Activated CD4-positive, alpha-beta memory T cell treated with anti-CD3 and anti-CD28 coated beads, Interleukin-2, amount 10 ng/mL, durations not matched to agents 7 days and 5 days (primary cell): ENCODE measurements at places on chromosomes 4 and X.

- DNase-seq = no peak
Observed at GRCh38 chrX:109357706-109358105, 124.2 kb downstream of the GUCY2F start.

GRCh38 chrX:47645530-47645929 lies 4.8 kb downstream of the ELK1 start:
- DNase-seq = no peak

- no peak for DNase-seq
Observed at GRCh38 chr4:146959692-146960091, 14.0 kb upstream of the TTC29 start.

DNA sequence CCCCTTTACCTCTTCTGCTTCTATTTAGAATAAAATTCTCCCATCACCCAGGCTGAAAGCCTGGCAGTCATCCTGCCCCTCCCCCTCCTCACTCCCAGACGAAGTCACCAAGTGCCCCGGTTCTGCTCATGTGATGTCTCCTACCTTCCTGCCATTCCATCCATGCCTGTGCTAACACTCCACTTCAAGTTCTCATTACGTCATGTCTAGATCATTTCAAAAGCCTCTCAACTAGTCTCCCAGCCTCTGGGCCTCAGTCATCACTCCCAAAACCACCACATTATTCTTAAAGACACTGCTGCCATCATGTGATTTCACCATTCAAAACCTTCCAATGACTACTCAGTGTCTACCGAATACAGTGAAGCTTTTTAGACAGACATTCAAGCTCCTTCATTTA lies 17.2 kb upstream of the HOPX start:
- no peak for DNase-seq

GRCh38 chr4:11397819-11398610 lies 30.7 kb downstream of the HS3ST1 start:
- no peak for DNase-seq

GRCh38 chr4:51851090-51851936 lies 8.4 kb downstream of the DCUN1D4 start:
- DNase-seq = no peak

- no peak for DNase-seq
Observed at GRCh38 chr4:83552924-83553323, 17.0 kb downstream of the GPAT3 start.

- DNase-seq = no peak
Observed at GRCh38 chrX:109830704-109831206, 97.7 kb upstream of the ACSL4 start.

- no peak for DNase-seq
Observed at GRCh38 chr4:53059256-53059655, 197.1 kb downstream of the RASL11B start.

GRCh38 chrX:103774070-103774642 lies 2.5 kb upstream of the PLP1 start:
- no peak for DNase-seq

GRCh38 chr4:184274286-184274951 lies 56.7 kb upstream of the ENPP6 start:
- DNase-seq = no peak

- DNase-seq = no peak
Observed at GRCh38 chrX:9362363-9362928, 102.4 kb upstream of the TBL1X start.

DNA sequence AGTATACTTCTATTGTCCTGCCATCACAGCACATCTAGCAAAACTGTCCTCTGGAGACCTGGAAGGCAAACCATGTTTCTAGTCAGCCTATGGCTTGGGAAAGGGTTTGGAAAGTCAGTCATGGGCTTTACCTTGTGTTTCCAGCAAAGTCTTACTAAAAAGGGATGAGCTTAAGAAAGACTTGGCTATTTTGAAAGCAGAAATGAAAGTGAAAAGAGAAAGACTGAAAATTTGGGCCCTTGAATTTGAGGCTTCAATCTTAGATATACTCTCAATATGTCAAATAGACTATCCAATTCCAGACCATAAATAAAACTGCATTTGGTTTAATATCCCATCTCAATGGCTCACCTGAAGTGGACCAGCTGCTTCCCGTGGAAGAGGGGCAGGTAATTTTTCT lies 127.9 kb downstream of the ZNF330 start:
- DNase-seq = no peak

DNA sequence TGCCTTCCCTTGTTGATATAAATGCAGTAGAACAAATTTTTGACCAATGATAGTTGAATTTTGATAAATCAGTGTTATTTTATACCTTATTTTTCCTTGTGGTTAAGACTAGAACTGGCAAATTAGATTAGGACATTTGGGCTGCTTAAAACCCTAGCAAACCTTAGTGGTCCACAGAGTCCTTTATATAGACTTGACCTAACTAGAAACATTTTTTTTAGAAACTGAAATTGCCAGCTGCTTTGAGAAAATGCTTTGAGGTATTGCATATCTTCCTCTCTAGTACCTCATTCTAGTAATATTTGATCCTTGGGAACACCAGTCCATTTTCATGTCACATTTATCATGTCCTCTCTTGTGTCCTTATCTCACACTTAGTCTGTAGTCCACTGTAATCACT lies 580.3 kb downstream of the FSTL5 start:
- DNase-seq = no peak

GRCh38 chr4:109803924-109804571 lies 2.2 kb upstream of the CFI start:
- DNase-seq = no peak

DNA sequence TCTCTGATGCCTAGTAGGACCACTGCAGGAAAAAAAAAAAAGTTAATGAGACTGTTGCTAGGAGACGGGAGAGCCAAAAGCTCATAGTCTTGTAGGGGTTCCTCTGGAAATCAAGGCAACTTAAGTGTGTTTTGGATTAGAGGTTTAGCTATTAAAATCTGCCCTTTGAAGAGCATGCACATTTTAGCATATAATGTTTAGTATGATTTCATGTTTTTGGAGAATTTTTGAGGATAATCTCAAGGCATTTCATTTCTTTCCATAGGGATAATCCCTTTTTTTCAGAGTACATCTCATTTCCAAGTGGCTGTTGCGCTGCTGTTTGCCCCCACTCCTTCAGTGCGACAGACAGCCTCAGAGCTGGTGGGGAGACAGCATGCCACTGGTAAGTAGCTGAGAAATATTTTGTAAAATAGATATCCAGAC lies at the start of gene LINC00632:
TSS of gene LINC00632 (plus strand) at position 339 of the 426 bp plus-strand sequence.
- DNase-seq = no peak

- DNase-seq = no peak
Observed at GRCh38 chrX:47420265-47420664, 49.9 kb downstream of the ZNF157 start.

DNA sequence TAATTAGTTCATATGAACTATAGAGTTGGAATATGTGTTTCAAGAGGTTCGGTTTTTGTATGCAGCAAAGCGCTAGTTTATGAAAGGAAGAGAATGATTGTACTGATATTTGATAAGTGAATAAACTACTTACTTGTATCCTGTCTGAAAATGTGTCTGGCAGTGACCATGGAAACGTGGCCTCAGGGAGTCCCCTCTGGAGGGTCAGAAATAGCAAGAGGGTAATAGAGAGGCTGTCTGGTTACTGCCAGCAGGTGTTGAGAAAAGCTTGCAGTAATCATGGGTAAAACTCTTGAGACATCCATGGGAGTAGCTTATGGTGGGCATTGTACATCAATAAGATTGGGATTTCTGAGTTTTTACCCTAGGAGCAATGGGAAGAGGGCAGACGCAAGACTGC lies 77.1 kb downstream of the DCLK2 start:
- no peak for DNase-seq

- no peak for DNase-seq
Observed at GRCh38 chr4:14446904-14447303, 555.4 kb upstream of the CPEB2 start.

- no peak for DNase-seq
Observed at GRCh38 chr4:29051381-29051965, 1668.7 kb upstream of the PCDH7 start.

DNA sequence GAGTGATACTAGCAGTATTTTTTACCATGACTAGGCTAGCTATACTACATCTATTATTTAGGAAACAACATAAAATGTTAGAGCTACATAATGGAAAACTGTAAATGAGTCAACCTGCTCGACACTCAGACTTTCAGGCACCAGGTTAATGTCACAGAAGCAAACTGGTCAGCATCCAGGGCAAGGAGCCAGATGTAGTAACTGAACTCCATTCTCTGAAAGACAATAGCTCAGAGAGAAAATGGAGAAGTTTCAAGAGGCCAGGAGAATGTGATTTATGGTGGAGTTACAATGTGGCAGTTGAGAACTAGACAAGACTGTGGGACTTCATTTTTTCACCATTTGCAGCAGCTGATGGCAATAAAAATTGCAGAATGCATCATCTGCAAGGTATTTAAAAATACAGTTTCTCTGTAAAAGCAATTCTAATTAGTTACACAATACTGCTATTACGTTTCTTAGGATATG lies 342.7 kb upstream of the PABPC4L start:
- no peak for DNase-seq

DNA sequence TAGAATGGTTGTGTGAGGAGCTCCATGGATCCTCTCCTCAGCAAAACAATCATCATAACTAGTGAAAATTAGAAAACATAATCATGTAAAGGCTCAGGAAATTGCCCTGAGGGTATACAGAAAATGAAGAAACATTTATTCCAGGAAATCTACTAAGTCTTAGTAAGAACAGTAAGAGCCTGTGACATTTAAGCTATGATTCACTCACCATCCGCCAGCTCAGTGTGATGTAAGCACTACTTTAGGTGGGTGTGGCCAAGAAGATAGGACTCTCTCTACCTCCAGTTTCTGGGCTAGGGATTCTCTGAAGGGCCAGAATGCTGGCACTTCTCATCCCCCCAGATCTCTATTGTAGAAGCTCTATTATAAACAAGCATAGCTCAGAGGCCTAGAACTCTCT lies 147.5 kb downstream of the DLG3 start:
- peak; percentile 51 for DNase-seq

DNA sequence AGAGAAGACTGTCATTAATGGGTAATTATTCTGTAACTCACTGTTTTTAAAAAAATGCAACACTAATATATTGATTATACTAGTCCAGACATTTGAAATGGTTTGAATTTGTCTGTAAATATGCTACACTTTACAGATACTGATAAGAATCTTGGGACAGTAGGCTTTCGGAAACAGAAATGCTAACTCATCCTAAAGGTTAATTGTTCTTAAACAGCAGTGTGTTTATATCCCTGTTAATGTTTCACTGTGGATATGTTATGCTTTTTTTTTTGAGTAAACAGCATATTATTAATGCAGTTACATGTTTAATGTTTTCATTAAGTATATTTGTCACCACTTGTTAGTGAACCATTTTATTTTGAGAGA lies 31.4 kb downstream of the EXOC1 start:
- DNase-seq = no peak

GRCh38 chrX:103830848-103831247 lies 1.2 kb downstream of the RAB9B start:
- DNase-seq = no peak

DNA sequence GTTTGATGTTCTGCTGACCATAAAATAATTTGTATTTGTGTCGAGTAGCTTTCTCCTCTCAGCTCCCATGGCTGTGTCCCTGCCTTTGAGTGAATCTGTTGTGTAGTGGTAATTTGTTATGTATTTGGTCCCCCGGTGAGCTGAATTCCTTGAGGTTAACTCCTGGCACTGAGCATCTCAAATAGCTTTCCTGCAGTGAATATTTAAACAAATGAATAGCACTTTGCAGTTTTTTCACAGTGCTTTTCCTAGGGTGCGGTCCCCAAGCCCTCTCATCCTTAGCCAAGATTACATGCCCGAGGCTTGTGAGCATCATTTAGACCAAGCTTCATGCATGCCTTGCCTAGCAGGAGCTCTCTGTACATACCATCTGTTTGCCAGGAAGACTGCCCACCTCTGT lies 74.2 kb downstream of the CLDN34 start:
- DNase-seq = no peak

DNA sequence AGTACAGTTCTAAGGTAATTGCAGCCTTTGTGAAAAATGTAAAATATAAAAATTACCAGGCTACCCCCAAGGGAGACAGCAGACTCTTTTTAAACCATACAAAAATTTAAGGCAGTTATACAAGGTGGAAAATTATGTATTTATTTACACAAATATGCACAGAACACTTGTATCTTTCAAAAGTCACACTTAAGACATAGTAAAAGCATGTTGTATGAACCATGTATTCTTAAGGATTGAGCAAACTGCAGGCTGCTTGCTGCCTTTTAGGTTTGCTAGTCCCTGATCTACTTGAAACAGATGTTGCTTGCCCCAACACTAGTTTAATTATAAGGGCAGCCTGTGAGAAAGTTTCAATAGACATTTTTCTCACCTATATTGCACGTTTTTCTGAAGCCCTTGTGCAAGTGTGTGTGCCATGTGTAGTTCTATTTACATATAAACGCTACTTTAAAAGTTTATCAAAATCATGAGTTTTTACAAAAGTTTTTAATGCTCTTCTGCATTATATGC lies 72.8 kb downstream of the PRSS12 start:
- no peak for DNase-seq

GRCh38 chr4:29002151-29002550 lies 1718.0 kb upstream of the PCDH7 start:
- no peak for DNase-seq

DNA sequence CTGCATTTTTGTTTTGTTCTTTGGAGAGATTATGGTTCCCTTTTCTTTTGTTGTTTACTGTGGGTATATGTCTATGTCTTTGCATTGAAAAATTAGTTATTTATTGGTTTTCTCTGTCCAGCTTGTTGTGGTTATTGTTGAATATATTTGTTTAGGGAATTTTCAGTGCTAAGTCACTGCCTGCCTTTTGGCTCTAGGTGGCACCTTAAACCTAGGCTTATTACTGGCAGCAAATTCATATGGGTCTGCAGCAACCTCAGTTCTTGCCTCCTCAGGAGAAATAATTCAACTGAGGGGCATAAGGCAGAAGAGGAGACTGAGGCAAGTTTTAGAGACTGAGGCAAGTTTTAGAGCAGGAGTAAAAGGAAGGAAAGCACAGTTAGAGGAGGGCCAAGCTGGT lies 1157.3 kb upstream of the AGA start:
- DNase-seq = no peak

- DNase-seq = no peak
Observed at GRCh38 chrX:1502853-1503252, 34.1 kb downstream of the P2RY8 start.

DNA sequence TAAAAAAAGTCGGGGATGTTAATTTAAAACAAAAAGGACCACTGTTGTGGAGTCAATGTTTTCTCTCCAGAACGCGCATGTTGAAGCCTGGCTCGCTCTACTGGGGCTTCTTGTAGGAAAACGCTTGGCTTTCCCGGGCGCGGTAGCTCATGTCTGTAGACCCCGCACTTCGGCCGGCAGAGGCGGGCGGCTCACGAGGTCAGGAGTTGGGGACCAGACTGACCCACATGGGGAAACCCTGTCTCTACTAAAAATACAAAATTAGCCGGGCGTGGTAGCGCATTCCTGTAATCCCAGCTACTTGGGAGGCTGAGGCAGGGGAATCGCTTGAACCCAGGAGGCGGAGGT lies 15.6 kb downstream of the NELFA start:
- no peak for DNase-seq

GRCh38 chr4:76550966-76551780 lies 116.1 kb downstream of the SHROOM3 start:
- DNase-seq = no peak

GRCh38 chrX:47351706-47352105 lies 18.7 kb upstream of the ZNF157 start:
- DNase-seq = no peak

GRCh38 chr4:139633195-139633594 lies 32.4 kb upstream of the MGST2 start:
- DNase-seq = no peak
